T follicular helper cell (primary cell): ENCODE measurements at places on chromosomes 5 and 9.

GRCh38 chr5:80937584-80938356 lies 22.4 kb upstream of the RASGRF2 start:
- no peak for DNase-seq

GRCh38 chr5:35365758-35366157 lies 135.5 kb upstream of the PRLR start:
- no peak for DNase-seq

DNA sequence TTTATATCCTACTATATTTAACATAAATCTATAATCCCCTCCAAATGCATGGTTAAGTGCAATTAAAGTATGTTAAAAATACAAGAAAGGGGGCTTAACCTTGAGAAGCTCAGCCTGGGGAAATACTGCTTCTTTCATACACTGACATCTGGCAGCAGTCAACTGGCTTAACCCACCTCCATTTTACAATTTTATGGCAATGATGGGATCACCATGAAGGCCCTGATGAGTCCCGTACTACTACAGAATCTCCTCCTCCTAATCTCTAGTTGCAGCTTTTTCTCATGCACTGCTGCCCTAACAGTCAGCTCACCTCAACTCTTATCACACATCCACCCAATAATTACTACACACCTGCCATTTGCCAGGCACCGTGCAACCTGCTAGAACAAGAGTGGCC lies 40.9 kb downstream of the ZNF608 start:
- no peak for DNase-seq

- DNase-seq = no peak
Measured at GRCh38 chr9:79134654-79135053, 437.1 kb upstream of the TLE4 start.

GRCh38 chr5:132493821-132494220 lies 3.2 kb upstream of the IRF1 start:
- no peak for DNase-seq
